H1 (cell line): ENCODE measurements at places on chromosomes 7 and 10. TPM values are rescaled to one million over a fixed set of nuclear protein-coding genes. Genes with fewer than 3 reads are reported as not detected.

DNA sequence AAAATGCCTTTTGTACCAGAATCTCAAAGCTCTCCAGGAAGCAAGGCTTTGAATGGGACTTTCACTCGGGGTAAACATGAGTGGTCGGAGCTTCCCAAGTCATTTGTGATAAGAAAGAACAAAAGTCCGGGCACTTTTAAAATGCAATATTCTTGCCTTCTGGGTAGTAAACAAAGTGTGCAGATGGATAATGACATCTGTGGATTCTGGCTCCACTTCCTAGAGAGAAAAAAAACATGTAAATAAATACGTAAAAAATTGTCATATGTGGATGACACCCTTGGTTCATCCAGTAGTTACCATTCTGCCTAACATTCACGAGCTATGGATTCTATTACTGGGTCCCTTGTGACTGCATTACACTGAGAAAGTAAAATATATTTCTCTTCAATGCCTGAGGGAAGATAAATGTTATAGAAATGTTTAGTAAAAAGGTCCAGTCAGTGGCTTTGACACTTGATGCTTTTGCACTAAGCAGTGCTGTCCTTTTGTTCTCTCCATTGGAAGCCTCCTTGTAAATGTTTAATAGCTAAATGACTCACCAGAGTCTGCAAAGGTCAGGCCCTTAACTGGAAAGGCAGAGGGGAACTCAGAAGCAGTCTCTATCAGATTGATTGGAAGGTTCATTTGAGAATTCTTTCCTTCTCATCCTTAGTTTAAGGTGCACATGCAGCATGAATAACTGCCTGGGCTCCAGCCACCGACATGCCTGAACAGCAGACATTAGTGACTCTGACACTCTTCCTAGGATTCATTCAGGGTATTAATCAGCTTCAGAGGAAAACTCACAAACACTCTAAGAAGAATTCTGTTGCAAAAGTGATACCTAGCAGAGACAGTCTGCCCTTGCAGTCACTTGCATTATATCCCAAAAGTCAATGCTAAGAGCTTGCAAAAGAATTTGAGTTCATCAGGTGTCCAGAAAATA is 11.7 kb upstream of the EDRF1 start:
- H3K36me3 ChIP-seq, result no peaks in the 10 kb centered on the region
- H3K27ac ChIP-seq, result no peak overlapping the region
- no peaks in the 10 kb centered on the region for H3K27me3 ChIP-seq
- peaks cover 3% of the 10 kb centered on the region for H3K4me1 ChIP-seq
- no peak overlapping the region for H3K4me3 ChIP-seq

- H3K27me3 ChIP-seq, result no peaks in the 10 kb centered on the region
- peak; percentile 60 for DNase-seq
- H3K4me1 ChIP-seq, result no peaks in the 10 kb centered on the region; the same call in 1 of the 2 replicates
These were observed 21.9 kb upstream of the GATAD1 start for GRCh38 chr7:92425311-92425947.

DNA sequence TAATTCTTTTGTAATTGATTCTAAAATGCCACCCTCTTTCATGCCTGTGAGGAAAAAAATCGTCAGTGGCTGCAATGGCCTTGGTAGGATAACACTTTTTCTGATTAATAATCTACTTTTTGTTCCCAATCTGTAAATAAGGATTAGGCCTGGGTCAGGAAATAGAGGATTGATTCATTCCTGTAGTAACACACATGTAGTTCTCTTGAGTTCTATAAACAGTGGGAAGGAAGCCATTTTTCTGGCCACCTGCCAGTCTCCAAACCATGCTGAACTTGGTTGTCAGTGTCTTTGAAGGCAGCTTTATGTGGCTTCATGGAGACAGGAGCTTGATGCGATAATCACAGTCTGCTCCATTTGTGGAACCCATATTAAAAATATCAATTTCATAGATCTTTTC is 169.3 kb upstream of the NFE2L3 start:
- no peaks in the 10 kb centered on the region for H3K4me1 ChIP-seq
- no peak overlapping the region for H3K4me3 ChIP-seq
- no peaks in the 10 kb centered on the region for H3K27me3 ChIP-seq
- DNase-seq, result no peak

SSC4D gene
- total RNA-seq, result 10.8 and 11.8 TPM in 2 replicates

PPP1R9A gene
- total RNA-seq, result 15.5 and 20.3 TPM in 2 replicates
